ENCODE measurements at places on chromosomes 6 and 20.
A peak's percentile ranks its signal among the peaks of the same experiment; 100 is the strongest.

DNA sequence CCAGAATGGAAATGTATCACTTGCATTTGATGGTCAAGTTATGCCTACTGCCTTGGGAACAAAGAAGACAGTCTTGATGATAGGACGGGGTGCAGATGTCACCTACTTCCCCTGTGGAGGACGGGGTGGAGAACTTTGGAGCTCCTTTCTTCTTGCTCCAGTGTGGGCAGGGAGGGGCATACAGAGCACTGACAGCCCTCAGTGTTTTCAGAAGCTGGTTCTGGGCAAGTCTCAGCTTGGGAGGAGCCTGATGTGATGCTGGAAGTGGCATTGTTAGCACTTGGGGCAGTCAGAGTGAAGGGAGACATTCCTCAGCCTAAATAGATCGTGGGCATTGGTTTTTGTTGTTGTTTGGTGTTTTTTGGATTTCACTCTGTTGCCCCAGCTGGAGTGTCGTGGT is 59.7 kb downstream of the SYNJ2 start:
- no peak for DNase-seq

GRCh38 chr6:72677740-72678139 is 55.9 kb downstream of the KCNQ5 start:
- DNase-seq: no peak

GRCh38 chr20:62795023-62795761 is 1.1 kb upstream of the MRGBP start:
- DNase-seq: peak; percentile 73

DNA sequence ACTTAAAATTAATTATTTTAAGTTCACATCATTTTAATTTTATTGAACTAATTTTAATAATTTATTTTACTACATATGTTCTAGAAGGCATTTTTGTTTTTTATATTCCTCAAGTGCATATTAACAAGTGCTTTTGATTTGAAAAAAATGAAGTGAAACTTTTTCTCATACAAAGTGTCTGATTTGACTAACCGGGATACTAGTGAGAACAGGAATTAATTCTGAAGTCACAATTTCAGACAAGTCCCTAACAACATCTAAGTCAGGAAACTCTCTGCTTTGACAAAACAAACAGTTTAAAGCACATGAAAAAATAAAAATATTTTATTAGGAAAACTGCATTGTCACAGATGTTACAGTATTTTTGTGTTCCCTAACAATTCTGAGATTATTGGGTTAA is 1166.3 kb upstream of the CITED2 start:
- DNase-seq: no peak

DNA sequence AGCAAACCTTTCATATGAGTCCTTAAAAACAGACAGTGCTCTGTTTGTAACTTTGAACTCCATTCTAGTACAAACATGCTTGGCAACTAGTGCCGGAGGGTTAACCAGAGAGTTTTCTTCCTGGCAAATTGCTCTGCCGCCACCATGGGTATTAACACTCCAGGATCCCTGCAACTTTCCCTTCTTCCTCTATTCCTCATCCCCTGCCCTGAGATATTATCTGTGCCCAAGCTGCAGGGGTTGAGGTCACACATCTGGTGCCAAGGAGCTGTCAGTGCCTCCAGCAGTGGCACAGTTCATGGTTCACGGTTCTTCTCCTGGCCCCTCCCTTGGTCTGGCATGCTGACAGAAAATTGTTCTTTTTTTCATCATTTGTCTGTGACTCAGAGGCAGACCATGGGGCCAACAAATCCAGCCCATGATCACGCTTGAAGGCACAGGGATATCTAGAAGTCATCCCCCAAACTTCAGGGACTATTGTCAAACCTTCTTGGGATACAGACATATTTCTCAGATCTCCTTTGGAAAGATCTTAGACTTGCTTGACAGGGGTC is 77.5 kb downstream of the ATXN1 start:
- no peak for DNase-seq

GRCh38 chr6:98047164-98047563 is 764.1 kb upstream of the MMS22L start:
- no peak for DNase-seq

GRCh38 chr6:52027699-52028098 is 59.7 kb downstream of the PKHD1 start:
- no peak for DNase-seq

GRCh38 chr20:50330504-50331313 is 140.1 kb downstream of the CEBPB start:
- no peak for DNase-seq

DNA sequence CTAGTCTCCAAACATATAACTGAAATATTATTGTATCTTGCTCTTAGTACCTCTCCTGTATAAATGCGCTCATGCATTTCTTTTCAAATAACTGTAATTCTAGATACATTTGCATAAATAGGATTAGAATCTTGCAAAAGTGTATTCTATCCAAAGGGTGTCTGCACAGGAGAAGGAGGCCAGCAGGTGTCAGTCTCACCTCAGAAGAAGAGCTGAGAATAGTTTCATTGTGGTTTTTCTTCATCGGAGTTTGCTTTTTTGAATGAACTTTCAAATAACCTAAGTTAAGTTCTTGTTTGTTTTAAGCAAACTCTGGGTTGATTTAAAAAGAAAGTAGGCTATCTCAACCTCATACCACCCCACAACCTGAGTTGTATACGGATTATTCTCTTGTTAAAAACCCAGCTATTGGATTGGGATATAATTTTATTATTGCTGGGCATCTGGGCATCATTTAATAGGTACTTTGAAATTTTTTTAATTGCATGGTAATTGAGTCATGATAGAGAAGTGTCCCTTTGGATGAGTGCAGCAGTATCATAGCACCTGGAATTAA is 125.0 kb upstream of the MLIP start:
- DNase-seq: peak; percentile 12

GRCh38 chr6:33252759-33253158 is 18.9 kb downstream of the VPS52 start:
- DNase-seq: no peak

GRCh38 chr20:52493171-52493721 is 301.7 kb upstream of the ZFP64 start:
- DNase-seq: no peak

DNA sequence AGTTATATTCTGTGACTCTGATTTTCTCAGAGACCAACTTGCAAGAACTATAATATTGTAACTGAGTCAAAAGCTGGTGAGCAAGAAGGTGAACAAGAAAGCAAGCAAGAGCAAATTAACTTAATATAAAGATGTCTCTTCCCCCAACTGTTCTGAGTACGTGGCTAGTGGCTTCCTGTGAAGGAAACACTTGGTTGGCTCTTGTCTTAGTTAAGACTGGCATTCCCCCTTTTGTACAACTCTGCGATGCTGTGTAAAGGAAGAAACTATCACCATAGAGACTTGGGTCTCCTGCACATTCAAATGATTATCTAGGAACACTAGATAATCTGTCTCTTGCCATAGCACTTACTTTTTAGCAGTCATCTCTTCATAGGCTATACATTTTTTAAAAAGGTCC is 47.3 kb upstream of the TNFAIP3 start:
- DNase-seq: no peak
